ENCODE measurements at places on chromosomes 2 and 18. TPM values are rescaled to one million over a fixed set of nuclear protein-coding genes. Genes with fewer than 3 reads are reported as not detected.

POTEI gene
- 0.04 TPM for polyA plus RNA-seq

TWIST2 gene
- 43.7 TPM for polyA plus RNA-seq

FAHD2A gene
- polyA plus RNA-seq: 20.4 TPM

DNA sequence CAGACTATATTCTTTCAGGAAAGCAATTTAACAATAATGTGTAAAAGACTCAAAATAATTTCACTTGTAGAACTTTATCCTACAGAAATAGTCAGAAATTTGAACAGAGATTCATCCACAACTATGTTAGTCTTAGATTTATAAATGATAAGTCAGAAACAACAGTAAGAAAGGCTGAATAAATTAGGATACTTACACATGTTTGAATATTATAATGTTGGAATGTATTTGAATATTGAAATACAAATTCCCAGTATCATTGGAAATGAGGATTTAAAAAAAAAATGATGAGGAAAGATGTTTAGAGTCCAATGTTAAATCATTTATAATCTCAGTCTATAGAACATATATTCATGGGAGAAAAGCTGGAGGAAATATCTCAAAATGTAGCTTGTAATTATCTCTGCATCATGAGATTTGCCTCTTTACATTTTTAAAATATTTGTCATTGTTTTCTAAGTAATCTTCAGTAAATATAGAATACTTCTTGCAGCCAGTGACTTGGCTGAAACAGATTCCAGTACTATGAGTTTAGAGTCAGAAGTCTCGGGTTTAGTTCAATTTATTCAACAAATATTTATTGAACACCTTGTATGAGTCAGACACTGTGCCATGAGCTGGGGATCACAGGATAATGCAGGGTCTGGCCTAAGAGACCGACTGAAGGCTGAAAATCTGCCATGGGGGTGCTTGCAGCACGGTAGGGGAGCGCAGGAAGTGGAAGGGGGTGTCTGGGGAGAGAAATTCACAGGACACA, 32.3 kb downstream of the CXCR4 start:
- H3K36me3 ChIP-seq: no peaks in the 10 kb centered on the region
- H3K4me3 ChIP-seq: no peak overlapping the region
- H3K27ac ChIP-seq: no peak overlapping the region

- DNase-seq: no peak
- no peaks in the 10 kb centered on the region for H3K4me1 ChIP-seq
- no peaks in the 10 kb centered on the region for H3K36me3 ChIP-seq
Observed at GRCh38 chr2:163610817-163611556, 124.8 kb downstream of the FIGN start.

DNA sequence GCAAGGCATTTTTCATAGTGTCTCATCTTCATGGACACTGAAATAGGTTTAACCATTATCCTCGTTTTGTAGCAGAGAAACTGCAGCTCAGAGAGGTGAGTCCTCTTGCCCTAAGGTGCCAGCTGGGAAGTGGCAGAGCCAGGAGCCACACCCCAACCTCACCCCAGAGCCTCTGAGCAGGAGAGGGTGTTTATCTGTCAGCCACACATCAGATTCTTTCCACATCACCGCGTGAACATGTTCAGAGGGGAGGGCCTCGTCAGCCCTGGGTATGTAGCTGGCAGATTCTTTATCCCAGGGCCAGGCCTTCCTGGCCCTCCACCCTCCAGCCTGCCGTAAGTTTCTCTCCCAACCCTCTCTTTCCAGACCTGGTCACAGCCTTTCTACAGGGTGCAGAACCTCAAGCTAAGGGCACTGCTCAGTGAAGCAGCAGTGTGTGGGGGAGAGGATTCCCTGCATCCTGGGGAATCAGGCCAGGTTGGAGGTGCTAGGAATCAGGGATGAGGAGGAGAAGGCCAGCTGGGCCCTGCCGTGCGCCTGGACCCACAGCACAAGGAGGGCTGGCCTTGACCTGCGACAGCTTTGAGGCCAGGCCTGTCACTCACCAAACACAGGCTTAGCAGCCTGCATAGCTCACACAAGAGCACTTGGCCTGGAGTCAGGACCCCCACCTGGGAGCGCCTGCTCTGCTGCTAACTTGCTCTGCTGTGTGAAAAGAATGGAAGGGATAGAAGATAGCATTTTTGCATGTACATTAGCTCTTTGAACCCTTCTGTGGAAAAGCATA, 111.3 kb upstream of the MCFD2 start:
- peaks cover 59% of the 10 kb centered on the region for H3K4me1 ChIP-seq
- DNase-seq: peak; percentile 36
- no peaks in the 10 kb centered on the region for H3K27me3 ChIP-seq
- H3K4me3 ChIP-seq: no peak overlapping the region

GRCh38 chr2:219402665-219403515, 15.2 kb upstream of the DNPEP start:
- DNase-seq: peak; percentile 89
- no peak overlapping the region for H3K27ac ChIP-seq
- no peaks in the 10 kb centered on the region for H3K36me3 ChIP-seq
- H3K27me3 ChIP-seq: no peaks in the 10 kb centered on the region
- H3K4me3 ChIP-seq: no peak overlapping the region

- no peak overlapping the region for H3K27ac ChIP-seq
- H3K4me3 ChIP-seq: no peak overlapping the region
- H3K27me3 ChIP-seq: no peaks in the 10 kb centered on the region
- no peak for DNase-seq
- no peaks in the 10 kb centered on the region for H3K36me3 ChIP-seq
Observed at GRCh38 chr2:69561101-69561500, 82.4 kb downstream of the AAK1 start.

- H3K4me1 ChIP-seq: no peaks in the 10 kb centered on the region
- H3K27ac ChIP-seq: peak overlapping the region; percentile 50
- H3K36me3 ChIP-seq: no peaks in the 10 kb centered on the region
Observed at GRCh38 chr2:12982149-12982584, 265.4 kb downstream of the TRIB2 start.

DNA sequence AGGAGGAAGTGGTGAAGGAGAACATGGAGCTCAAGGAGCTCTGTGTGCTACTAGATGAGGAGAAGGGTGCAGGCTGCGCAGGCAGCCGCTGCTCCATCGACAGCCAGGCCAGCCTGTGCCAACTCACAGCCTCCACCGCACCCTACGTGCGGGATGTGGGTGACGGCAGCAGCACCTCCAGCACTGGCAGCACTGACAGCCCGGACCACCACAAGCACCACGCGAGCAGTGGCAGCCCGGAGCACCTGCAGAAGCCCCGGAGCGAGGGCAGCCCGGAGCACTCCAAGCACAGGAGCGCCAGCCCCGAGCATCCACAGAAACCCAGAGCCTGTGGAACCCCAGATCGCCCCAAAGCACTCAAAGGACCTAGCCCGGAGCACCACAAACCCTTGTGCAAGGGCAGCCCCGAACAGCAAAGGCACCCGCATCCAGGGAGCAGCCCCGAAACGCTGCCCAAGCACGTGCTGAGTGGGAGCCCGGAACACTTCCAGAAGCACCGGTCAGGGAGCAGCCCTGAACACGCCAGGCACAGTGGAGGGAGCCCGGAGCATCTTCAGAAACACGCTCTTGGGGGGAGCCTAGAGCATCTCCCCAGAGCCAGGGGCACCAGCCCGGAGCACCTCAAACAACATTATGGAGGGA, 9.0 kb downstream of the CCDC85A start:
- H3K27me3 ChIP-seq: no peaks in the 10 kb centered on the region
- no peak for DNase-seq
- no peak overlapping the region for H3K27ac ChIP-seq
- H3K4me1 ChIP-seq: no peaks in the 10 kb centered on the region
- H3K4me3 ChIP-seq: no peak overlapping the region

- no peaks in the 10 kb centered on the region for H3K36me3 ChIP-seq
- H3K27me3 ChIP-seq: peaks cover 9% of the 10 kb centered on the region
- no peak overlapping the region for H3K4me3 ChIP-seq
- DNase-seq: peak; percentile 18
- peaks cover 23% of the 10 kb centered on the region for H3K4me1 ChIP-seq
Observed at GRCh38 chr2:45343251-45344017, 267.6 kb downstream of the SRBD1 start.

- no peaks in the 10 kb centered on the region for H3K4me1 ChIP-seq
- H3K27ac ChIP-seq: no peak overlapping the region
- no peak overlapping the region for H3K4me3 ChIP-seq
- H3K36me3 ChIP-seq: no peaks in the 10 kb centered on the region
Observed at GRCh38 chr2:161122772-161123530, 37.3 kb upstream of the TANK start.

DNA sequence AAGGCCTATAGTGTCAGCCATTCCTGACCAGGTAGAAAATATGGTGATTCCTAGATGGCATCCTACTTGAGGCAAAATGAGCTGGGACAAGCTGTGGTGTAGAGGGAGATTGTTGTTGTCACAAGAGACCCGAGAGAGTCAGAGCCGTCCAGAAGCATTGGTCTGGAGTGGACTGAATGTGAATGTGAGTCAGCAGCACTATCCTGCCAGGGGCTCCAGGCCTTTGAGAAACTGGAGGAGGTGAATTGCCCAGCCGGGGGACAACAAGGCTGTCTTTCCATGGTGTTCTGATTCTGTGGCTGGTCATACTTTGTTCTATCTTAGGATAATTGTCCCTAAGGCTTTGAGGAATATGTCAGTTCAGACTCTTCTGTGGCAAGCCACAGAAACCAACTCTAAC, 29.4 kb upstream of the EIF2AK3 start:
- H3K4me3 ChIP-seq: no peak overlapping the region
- peaks cover 13% of the 10 kb centered on the region for H3K4me1 ChIP-seq

GRCh38 chr2:20664071-20664390, 2.9 kb upstream of the GDF7 start:
- no peak overlapping the region for H3K27ac ChIP-seq
- peaks cover 24% of the 10 kb centered on the region for H3K4me1 ChIP-seq
- no peak for DNase-seq
- H3K36me3 ChIP-seq: no peaks in the 10 kb centered on the region
- peaks cover 85% of the 10 kb centered on the region for H3K27me3 ChIP-seq

All from muscle of leg (tissue), 16 donors.